Smooth muscle cell of the coronary artery (primary cell): ENCODE measurements at places on chromosomes 3 and 15. TPM values are rescaled to one million over a fixed set of nuclear protein-coding genes. Genes with fewer than 3 reads are reported as not detected.

Gene CRTAP
- total RNA-seq: 142 and 251 TPM in 2 replicates

Gene THRB
- total RNA-seq: 0.08 and 7.5 TPM in 2 replicates

Gene ITGA11
- total RNA-seq: 26.3 and 65.5 TPM in 2 replicates

Gene SI
- total RNA-seq: not detected in 2 replicates

Gene GABRG3
- not detected in 2 replicates for total RNA-seq

Gene ACAN
- 0.15 and 1.2 TPM in 2 replicates for total RNA-seq

Gene UBAP1L
- 0.53 and 0.94 TPM in 2 replicates for total RNA-seq

Gene COL6A5
- total RNA-seq: 0.12 TPM in 1 of 2 replicates, not detected in the other

Gene SPINK8
- total RNA-seq: not detected in 2 replicates

Gene ZBBX
- total RNA-seq: not detected in 2 replicates

Gene ZNF774
- 1.1 and 1.7 TPM in 2 replicates for total RNA-seq

Gene CLRN1
- not detected in 2 replicates for total RNA-seq

Gene SLC9A9
- total RNA-seq: 1.8 and 26.1 TPM in 2 replicates

Gene CKMT1A
- not detected in 2 replicates for total RNA-seq

Gene PLA2G4F
- total RNA-seq: not detected in 2 replicates

Gene MLH1
- total RNA-seq: 21.4 and 36.2 TPM in 2 replicates

Gene CTXND1
- total RNA-seq: under 0.01 TPM in 1 of 2 replicates, not detected in the other

Gene METTL6
- total RNA-seq: 21.8 and 23.5 TPM in 2 replicates

Gene TUSC2
- 11.5 and 15.5 TPM in 2 replicates for total RNA-seq

Gene LYZL4
- 0.23 TPM in 1 of 2 replicates, not detected in the other for total RNA-seq

Gene GOLGA6L7
- total RNA-seq: not detected in 2 replicates

Gene PLA2G4B
- total RNA-seq: 0.53 and 1.6 TPM in 2 replicates

Gene C3orf20
- total RNA-seq: under 0.01 TPM in 1 of 2 replicates, not detected in the other

Gene UROC1
- total RNA-seq: not detected in 2 replicates

Gene MESP1
- 0.15 TPM in 1 of 2 replicates, not detected in the other for total RNA-seq

Gene CADM2
- total RNA-seq: not detected in 2 replicates

Gene ATP8B4
- total RNA-seq: 0.30 and 19.8 TPM in 2 replicates

Gene CLDN16
- total RNA-seq: under 0.01 TPM in 1 of 2 replicates, not detected in the other
